Prostate gland (tissue), 2 donors: ENCODE measurements at places on chromosomes 16 and 17. TPM values are rescaled to one million over a fixed set of nuclear protein-coding genes. Genes with fewer than 3 reads are reported as not detected.

GRCh38 chr16:26816885-26817571 is 249.7 kb upstream of the C16orf82 start:
- no peaks in the 10 kb centered on the region for H3K36me3 ChIP-seq
- no peak for DNase-seq
- H3K4me1 ChIP-seq, result no peaks in the 10 kb centered on the region

The CACNA1G gene
- 6.6 TPM for total RNA-seq

DNA sequence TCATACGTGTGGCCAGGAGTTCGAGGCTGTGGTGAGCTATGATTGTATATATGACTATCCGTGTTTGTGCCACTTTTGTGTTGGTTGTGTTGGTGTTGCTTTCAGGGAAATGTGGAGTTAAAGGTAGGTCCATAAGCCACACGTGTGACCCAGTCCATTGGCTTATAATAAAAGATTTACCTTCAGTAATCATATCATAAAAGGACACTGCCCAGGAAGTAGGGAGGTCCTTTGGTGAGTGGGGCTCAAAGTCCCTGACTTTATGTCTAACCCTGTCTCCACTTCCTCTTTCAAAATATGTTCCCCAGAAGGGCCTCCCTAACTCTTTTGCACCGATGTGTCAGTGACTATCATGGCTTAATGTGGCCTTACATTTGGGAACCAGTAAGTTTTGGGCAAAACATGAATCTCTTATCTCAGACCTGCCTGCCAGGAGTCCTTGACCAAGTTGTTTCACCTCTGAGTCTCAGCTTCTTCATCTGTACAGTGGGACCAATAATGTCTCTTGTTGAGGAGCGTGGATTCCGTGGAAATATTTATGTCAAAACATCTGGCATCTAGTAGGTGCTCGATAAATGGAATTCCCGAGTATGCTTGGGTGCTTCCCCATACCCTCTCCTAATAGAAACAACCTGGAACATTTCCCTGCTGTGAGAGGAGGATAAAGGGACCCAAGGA is 4.8 kb downstream of the TNP2 start:
- DNase-seq, result no peak
- H3K4me1 ChIP-seq, result no peaks in the 10 kb centered on the region
- no peaks in the 10 kb centered on the region for H3K36me3 ChIP-seq

DNA sequence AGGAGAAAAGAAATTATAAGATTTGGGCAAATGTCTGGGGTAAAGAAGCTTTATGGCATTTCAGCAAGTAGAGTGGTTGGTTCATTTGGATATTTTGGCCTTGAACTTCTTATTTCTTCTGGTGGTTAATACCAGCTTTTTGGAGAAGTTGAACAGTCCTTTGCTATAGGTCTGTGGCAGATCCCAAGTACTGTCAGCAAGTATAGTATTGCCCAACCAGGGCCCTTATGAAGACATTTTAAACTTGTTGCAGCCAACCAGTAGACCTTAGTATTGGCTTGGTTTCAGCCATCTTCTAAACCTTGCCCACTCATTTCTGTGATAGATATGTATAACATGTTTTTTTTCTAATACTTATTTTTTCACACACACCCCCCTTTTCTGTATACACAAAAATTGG is 2.2 kb downstream of the SP2 start:
- no peak overlapping the region for H3K27ac ChIP-seq
- no peak for DNase-seq
- H3K4me1 ChIP-seq, result no peaks in the 10 kb centered on the region

DNA sequence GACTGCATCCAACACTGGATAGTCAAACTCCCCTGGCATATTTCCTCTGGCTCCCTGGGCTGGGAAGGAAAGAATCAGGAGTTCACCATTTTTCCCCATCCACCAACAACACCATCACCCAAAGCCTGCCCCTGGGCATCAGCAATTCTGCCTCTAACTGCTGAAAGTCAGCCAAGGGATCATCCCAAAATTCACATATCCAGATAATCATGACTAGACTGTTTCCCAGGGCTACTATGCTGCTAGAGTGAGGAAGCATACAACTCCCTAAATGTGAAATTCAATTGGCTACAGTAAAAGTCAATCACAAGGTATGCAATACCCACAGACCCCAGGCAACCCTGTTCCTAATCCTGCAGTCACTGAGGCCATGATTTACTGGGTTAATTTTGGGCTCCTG is 230.6 kb downstream of the C16orf95 start:
- no peak overlapping the region for H3K4me3 ChIP-seq
- H3K36me3 ChIP-seq, result no peaks in the 10 kb centered on the region
- H3K4me1 ChIP-seq, result no peaks in the 10 kb centered on the region
- H3K27me3 ChIP-seq, result no peaks in the 10 kb centered on the region
- no peak for DNase-seq

GRCh38 chr16:73124665-73125375 is 76.9 kb upstream of the ZFHX3 start:
- H3K27ac ChIP-seq, result no peak overlapping the region
- H3K27me3 ChIP-seq, result no peaks in the 10 kb centered on the region
- no peaks in the 10 kb centered on the region for H3K36me3 ChIP-seq
- no peak for DNase-seq

GRCh38 chr16:83539736-83540490 is 267.9 kb upstream of the HSBP1 start:
- H3K27ac ChIP-seq, result no peak overlapping the region
- no peaks in the 10 kb centered on the region for H3K27me3 ChIP-seq
- no peaks in the 10 kb centered on the region for H3K4me1 ChIP-seq
- no peak overlapping the region for H3K4me3 ChIP-seq

The OR3A2 gene
- not detected for total RNA-seq

DNA sequence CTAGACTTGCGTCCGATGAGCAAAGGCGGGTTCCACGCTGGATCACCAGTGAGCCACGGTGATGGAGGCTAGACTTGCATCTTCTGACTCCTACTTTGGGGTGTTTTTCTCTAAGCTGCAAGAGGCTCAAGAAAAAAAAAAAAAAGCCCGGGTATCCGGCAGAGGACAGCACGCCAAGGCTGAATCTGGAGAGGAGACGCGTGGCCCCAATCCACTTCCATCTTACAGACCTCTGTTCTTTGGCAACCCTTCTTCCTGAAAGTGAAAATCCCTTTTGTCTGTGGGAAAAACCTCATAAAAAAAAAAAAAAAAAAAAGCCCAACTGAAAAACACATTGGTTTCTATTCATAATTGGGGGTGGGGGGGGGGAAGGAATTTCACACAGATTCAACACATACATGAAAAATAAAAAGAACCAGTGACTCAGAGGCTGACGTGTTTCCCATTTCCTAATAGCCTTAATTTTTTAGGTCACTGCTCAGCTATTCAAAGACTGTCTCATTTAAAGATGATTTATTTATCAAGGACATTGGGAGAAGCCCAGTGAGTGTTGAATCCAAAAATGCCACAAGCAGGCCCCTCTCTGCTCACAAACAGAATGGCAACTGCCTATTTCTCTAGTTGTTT is 258.3 kb downstream of the FOXL1 start:
- H3K27ac ChIP-seq, result no peak overlapping the region
- no peak for DNase-seq
- no peaks in the 10 kb centered on the region for H3K36me3 ChIP-seq
- H3K27me3 ChIP-seq, result no peaks in the 10 kb centered on the region
- H3K4me3 ChIP-seq, result no peak overlapping the region

The EPN3 gene
- total RNA-seq, result 108 TPM

GRCh38 chr17:51289696-51290111 is 29.4 kb downstream of the UTP18 start:
- H3K4me3 ChIP-seq, result no peak overlapping the region
- H3K4me1 ChIP-seq, result no peaks in the 10 kb centered on the region
- H3K27me3 ChIP-seq, result no peaks in the 10 kb centered on the region
- no peak for DNase-seq
- H3K27ac ChIP-seq, result no peak overlapping the region
- H3K36me3 ChIP-seq, result no peaks in the 10 kb centered on the region

The FOXF1 gene
- total RNA-seq, result 6.9 TPM
